Posterior vena cava (tissue), 2 donors: ENCODE measurements at places on chromosomes 2 and 18. TPM values are rescaled to one million over a fixed set of nuclear protein-coding genes. Genes with fewer than 3 reads are reported as not detected.

GRCh38 chr2:181459621-181460021 is 2.4 kb downstream of the ITGA4 start:
- DNase-seq: no peak

DNA sequence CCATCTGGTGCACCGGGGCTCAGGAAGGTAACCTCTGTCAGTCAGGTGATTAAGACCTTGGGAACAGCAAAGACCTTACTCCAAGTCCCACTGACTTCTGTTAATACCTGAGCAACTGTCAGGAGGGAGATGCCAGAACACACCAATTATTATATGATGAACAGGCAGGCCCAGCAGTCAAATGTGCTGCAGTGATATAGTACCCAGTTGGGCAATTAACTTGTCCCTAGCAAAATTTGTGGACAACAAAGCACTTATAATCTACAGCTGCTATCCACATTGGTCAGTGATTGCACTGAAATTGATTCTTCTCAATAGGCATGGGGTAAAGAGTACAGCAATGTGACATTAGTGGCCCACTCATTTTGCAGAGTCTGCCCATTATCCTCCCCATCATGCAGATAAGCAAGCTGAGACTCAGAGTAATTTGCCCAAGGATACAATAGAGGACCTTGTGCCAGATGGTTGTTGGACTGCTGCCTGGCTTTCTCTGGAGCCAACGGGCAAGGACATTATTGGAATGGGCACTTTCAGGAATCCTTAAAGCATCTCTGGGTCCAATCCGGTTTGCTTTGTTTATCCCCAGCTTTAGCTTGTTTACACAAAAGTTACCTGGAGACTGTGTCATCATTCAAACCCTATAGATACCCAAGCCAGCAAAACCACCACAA is 147.6 kb downstream of the CCBE1 start:
- DNase-seq: no peak

CASP8 gene
- total RNA-seq: 14.8 TPM

DNA sequence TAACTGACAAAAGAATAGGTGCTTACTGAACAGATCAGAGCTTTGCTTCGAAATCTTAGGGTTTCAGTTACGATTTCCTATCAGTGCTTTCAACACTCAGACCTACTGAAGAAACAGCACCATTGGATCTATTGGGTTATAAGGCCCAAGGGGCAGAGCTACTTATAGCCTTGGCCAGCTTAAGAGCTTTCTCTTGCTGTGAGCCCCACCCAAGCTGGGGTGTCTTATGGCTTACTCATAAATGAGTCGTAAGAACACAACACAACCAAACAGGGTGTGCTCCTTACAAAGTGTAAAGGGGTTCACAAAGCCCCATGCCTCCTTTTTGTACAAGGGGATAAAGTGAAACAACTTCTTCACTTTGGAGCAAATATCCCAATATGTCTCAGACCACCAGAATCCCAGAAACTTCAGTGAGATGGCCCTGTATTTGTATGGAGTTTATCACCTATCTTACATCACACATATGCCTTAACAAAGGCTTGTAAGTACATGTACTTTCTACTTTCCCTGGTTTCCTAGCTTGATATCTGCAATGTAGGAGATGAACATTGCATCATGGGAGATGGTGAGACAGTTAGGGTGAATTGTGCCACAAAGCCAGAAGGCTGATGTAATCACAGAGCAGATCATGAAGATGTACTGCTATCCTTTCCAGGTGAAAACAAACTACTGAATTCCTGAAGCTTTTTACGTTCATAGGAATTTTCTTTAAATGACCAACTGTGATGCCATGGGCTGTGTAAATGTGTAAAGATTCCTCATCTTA is 115.5 kb upstream of the GLI2 start:
- peak; percentile 11 for DNase-seq

DNA sequence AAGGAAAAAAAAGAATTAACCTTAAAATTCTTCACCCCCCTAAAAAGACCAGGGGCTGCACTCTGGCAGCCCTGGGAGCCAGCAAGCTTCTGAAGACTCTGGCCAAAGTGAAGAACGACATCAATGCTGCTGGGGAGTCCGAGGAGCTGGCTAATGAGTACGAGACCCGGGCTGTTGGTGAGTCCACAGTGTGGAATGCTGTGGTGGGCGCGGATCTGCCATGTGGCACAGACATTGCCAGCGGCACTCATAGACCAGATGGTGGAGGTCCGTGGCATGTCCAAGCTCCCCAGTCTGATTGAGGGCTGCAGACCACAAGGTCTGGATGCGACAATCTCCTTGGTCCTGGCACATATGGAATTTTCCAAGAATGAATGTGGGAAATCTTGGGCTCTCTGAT is 47.4 kb downstream of the TRPM8 start:
- no peak for DNase-seq

PLA2R1 gene
- 11.7 TPM for total RNA-seq

GRCh38 chr2:128549094-128549493 is 230.4 kb upstream of the HS6ST1 start:
- no peak for DNase-seq

DNA sequence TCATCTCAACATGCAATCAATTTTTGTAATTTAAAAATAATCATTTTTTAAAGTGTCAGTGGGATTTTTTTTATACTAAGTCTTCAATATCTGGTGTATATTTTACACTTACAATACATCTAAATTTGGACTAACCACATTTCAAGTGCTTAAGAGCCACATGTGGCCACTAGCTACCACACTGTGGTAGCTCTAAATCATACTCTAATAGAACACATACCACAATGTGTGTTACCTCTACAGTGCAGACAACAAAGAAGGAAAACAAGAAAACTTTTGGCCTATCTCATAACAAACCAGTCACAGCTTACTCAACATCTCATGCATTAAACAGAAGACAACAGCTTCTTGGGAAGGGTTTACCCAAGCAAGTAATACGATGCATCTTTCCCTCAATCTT is 24.5 kb downstream of the PIAS2 start:
- DNase-seq: no peak

GRCh38 chr2:134934150-134934549 is 15.5 kb downstream of the CCNT2 start:
- DNase-seq: no peak

- no peak for DNase-seq
These were observed 59.4 kb upstream of the SH3RF3 start for GRCh38 chr2:109069331-109070194.
